ENCODE measurements at places on chromosomes 2 and 18.

- DNase-seq = no peak
These were observed 66.2 kb upstream of the PROKR1 start for GRCh38 chr2:68577183-68577582.

DNA sequence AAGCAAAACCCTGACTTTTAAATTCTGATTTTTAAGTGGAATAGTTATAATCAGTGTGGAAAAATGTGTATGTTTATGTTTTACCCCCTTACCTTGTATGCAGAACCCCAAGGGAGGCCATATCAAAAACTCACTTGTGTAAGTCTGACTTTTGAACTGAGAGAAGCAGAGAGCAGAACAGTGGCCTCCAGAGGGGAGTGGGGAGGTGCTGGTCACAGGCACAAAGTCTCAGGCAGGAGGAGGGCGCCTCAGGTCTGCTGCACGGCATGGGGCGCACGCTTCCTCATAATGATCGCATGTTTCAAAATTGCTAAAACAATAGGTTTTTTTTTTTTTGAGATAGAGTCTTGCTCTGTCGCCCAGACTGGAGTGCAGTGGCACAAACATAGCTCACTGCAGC lies 127.8 kb downstream of the TPO start:
- DNase-seq = no peak

DNA sequence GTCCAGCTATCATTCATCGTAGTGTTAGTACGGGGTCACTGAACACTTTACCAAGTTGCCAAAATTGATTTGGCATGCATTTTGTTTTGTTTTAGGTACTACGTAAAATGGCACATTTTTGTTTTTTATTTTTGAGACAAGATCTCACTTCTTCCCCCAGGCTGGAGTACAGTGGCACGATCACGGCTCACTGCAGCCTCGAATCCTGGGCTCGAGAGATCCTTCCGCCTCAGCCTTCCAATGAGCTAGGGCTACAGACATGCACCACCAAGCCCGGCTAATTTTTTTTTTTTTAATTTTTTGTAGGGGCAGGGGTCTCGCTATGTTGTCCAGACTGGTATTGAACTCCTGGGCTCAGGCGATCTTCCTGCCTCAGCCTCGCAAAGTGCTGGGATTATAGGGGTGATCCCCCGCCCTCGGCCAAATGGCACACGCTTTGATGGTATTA lies 786 bp downstream of the TAF1B start:
- no peak for DNase-seq

DNA sequence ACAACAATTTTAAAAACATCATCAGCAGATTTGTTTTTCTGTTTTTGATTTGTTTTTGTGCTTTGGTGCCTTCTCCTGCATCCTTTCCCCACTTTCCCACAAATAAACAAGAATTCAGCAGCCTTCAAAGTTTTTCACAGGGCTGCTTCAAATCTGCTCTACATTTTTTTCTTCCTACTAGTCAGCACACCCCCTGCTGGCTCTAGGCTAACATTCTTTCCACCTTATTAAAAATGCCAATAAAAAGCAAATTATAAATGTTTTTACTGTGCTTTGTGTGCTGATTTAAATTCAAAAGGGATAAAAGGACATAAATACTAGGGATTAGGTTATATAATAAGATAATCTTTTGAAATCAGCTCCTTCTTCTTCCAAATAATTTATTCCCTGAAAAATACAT lies 6.2 kb upstream of the CNTNAP5 start:
- no peak for DNase-seq

- DNase-seq = no peak
These were observed 67.4 kb upstream of the EPB41L3 start for GRCh38 chr18:5611221-5611620.

DNA sequence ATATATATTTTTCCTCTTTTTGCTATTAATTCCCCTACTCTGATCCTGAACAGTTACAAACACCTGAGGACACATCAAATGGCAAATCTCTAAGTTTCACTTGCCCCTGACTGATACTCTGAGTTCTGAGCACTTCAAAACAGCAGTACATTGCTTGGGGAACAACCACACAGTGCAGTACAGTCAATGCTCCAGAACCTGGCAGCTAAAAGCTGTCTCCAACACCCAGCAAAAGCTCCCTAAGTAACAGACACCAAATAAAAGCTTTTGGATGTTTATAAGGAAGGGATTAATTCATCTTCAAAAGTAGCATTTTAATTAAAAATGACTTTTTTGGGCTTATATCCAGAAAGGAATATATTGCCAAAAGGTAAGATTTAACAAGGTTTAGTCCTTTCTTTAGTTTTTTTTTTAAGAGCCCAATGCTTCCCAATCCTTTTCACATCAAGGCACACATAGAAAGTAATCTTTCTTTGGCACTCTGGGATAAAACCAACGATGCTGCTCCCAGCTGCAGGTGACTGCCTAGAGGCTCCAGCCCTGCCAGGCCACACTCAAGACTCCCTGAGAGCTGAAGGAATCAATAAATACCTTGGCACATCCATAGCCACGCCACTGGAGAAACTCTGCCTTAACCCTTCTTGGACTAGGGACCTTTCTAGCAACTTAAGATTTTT lies 164.9 kb upstream of the ZFP36L2 start:
- no peak for DNase-seq

- DNase-seq = no peak
These were observed 378.9 kb upstream of the HNRNPA3 start for GRCh38 chr2:176833671-176834070.

DNA sequence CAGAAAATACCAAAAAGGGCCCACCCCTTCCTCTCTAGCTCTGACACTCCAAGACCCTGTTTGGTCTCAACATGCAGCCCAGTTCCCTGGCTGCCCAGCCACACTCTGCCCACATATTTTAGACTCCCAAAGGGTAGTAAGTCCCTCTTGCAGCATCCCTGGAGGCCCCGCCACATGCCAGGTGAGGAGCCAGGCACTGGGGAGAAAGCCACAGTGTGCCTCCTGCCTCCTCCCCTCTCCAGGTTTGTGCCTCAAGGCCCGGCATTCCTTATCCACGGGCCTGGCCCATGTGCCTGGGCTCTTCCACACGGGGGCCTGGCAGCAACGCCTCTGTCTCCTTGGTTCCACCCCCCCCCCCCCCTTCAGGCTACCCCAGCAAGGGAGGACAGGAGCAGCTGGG lies 75.5 kb downstream of the HS1BP3 start:
- no peak for DNase-seq

- no peak for DNase-seq
These were observed 66.1 kb downstream of the CIB4 start for GRCh38 chr2:26574900-26575560.

DNA sequence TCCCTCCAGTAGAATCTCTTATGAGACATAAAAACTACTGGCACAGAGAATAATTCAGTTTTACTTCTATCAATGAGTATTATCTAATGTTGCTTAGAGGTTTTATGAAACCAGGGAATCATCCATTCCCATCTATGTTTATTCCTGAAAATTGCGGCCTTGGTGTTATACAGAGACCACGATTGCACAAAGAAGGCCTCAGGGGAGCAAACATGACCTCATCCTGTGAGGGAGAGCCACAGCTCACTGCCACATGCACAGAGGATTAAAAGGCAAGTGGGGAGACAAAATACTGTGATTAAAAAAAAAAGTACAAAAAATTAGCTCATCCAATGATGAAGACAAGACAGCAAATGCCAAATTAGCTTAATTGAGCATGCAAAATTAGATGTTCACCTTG lies 111.8 kb upstream of the SLC35G4 start:
- no peak for DNase-seq

- DNase-seq = no peak
These were observed 21.9 kb upstream of the ICOS start for GRCh38 chr2:203914546-203915182.

- no peak for DNase-seq
These were observed 737.4 kb downstream of the BCL11A start for GRCh38 chr2:59816075-59816474.

GRCh38 chr2:174535083-174535482 lies 48.3 kb upstream of the GPR155 start:
- no peak for DNase-seq

- no peak for DNase-seq
These were observed 354.7 kb upstream of the SMIM21 start for GRCh38 chr18:75782204-75782603.

DNA sequence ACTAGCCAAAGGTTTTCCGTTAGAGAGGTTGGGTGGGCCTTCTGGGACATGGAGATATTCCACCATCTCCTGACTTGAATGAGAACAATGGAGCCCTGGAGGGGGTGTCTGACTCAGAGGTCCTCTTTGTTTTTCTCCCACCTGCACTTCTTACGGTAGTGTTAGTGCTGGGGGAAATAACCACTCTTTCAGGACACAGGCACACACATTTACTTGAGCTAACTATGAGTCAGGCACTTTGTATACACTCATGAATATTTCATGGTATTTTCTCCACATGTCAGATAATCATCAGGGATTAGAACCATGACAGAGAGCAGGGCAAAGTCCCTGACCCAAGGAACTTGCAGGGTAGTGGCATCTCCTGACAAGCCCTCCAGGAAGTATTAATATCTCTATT lies 439.1 kb downstream of the TSN start:
- no peak for DNase-seq

- DNase-seq = no peak
These were observed 120.1 kb upstream of the SLC1A4 start for GRCh38 chr2:64869126-64869525.

GRCh38 chr2:218081695-218082094 lies 12.6 kb downstream of the RUFY4 start:
- DNase-seq = no peak

GRCh38 chr2:62794791-62795190 lies 89.3 kb downstream of the EHBP1 start:
- no peak for DNase-seq

DNA sequence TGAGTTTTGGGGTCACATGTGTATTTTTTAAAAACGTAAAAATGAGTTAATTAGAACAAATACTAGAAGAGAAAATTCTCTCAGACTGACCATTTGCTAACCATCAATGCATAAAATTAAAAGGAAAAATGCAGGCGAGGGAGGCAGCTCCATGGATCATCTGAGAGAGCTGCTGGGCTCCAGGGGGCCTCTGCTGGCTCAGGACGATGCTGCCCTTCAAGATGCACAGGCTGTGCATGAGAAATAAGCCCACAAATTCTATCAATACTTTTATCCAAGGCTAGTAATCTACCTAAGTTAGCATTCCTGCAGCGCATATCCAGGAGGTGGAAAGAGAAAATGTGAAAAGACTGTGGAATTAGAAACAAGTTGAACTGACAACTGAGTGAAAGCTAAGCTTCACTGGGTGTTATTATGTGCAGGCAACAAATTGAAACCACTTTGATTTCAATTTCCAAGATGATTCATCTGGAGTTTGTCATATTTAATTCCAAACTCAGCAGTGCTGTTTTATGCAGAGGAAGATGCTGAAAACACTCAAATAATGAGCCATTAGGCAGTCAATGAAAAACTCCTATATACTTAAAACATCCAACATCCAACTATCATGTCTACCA lies 261.1 kb downstream of the NBAS start:
- DNase-seq = no peak

DNA sequence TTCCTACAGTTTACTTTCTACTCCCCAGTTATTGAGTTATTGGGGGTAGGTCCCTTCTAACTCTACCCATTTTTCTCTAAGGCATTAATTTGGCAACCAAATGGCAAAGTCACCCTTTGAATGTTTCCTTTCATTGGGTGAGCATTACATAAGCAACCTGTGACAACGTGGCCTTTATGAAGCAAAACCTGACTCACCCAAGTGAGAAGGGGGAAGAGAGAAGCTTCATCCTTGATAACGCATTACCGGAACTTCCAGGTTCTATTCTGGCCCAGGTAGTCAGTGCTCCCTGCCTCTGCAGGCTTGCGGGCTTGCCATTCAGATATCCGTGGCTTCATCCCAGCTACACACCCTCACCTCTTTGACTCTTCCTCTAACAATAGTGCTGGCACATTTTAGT lies 39.1 kb upstream of the FAM124B start:
- DNase-seq = no peak

- DNase-seq = no peak
These were observed 127.3 kb upstream of the SPATS2L start for GRCh38 chr2:200179151-200179550.

DNA sequence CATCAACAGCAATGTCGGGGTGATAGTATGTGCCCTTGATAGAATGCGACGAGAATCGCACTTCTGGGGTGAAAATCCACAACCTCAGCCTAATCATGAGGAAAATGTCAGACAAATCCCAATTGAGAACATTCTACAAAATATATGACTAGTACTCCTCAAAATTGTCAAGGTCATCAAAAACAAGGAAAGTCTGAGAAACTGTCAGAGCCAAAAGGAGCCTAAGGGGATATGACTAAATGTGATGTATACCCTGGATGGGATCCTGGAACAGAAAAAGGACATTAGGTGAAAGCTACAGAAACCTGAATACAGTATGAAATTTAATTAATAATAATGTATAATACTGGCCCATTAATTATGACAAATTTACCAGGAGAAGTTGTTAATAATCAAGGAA lies 7.6 kb upstream of the CACNB4 start:
- DNase-seq = no peak

DNA sequence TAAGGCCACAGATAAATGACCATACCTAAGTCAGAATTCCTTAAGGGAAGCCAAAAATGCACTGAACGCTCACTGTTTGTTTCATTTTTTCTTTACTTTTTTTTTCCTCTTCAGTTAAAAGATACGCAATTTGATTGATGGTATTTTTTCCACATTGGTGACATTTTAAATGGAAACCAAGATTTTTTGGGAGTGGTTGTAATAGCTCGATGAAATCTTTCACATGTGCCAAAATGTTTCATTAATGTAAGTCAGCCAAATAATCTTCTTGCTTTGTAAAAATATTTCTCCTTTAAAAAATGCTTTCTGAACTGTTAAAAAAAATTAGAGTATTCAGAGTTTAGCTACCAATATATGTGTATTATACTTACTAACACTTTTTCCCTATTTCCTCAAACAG lies 339.8 kb downstream of the ZEB2 start:
- no peak for DNase-seq

- DNase-seq = no peak
These were observed 136.2 kb downstream of the LCLAT1 start for GRCh38 chr2:30583204-30583749.

- no peak for DNase-seq
These were observed 108.5 kb downstream of the VWC2L start for GRCh38 chr2:214519258-214519818.

DNA sequence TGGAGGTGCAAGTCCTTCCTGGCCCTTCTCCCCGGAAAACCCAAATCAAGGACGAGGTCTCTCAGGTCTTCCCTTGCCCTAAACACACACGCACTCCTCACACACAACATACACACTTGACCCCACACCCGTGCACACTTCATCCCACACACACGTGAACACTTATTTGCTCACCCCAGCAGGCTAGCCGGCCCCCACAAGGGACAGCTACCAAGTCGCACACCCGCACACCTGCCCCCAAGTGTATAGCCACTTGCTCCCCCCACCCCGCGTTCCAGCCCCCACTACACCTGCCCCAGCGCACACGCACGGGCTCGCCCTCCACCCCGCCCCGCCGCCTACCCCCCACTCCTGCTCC lies 359 bp downstream of the TGFBRAP1 start:
- DNase-seq = no peak

DNA sequence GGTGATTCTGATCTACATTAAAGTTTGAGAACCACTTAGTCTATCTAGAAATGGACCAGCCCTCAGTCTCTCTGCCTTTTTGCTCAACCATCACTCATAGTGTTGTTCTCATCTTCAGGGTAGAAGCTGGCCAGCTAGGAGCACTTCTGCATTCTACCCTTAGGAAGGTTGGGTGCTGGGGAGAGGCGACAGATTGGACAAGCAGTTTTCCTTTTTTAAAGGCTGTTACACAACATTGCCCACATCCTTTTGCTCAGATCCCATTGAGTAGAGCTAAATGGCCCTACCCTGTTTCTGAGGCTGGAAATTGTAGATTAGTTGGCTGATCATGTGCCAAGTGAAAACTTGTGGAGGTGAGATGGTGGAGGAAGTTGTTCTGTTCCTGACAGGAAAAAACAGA lies 35.6 kb downstream of the OSBPL6 start:
- no peak for DNase-seq

Data from GM18507 (cell line).